ENCODE measurements at places on chromosomes 12 and 14. TPM values are rescaled to one million over a fixed set of nuclear protein-coding genes. Genes with fewer than 3 reads are reported as not detected.

The ARL6IP4 gene
- total RNA-seq, result 180 TPM

The TAS2R20 gene
- 1.5 TPM for total RNA-seq

The PYGL gene
- total RNA-seq, result 0.30 TPM

The ANO2 gene
- not detected for total RNA-seq

The CCDC198 gene
- total RNA-seq, result not detected

The GPR137C gene
- total RNA-seq, result 0.27 TPM

The MLXIP gene
- total RNA-seq, result 36.0 TPM

The TTC6 gene
- total RNA-seq, result not detected

The OR11H12 gene
- not detected for total RNA-seq

The CARMIL3 gene
- 2.1 TPM for total RNA-seq

The GPR68 gene
- total RNA-seq, result 4.6 TPM

The CCDC196 gene
- not detected for total RNA-seq

The ADAM20 gene
- 0.56 TPM for total RNA-seq

The WNT1 gene
- 0.27 TPM for total RNA-seq

The MOK gene
- total RNA-seq, result 4.4 TPM

The AICDA gene
- total RNA-seq, result not detected

The IL31 gene
- total RNA-seq, result 0.87 TPM

The KERA gene
- not detected for total RNA-seq

The DIO2 gene
- total RNA-seq, result not detected

The ADAM21 gene
- not detected for total RNA-seq

The PLEKHD1 gene
- total RNA-seq, result 0.12 TPM

The PIWIL1 gene
- not detected for total RNA-seq

The MYO1A gene
- 4.7 TPM for total RNA-seq

The DPPA3 gene
- not detected for total RNA-seq

The EMP1 gene
- 9.2 TPM for total RNA-seq

The SPIC gene
- not detected for total RNA-seq

The MYH6 gene
- total RNA-seq, result 0.60 TPM

Data from activated naive CD4-positive, alpha-beta T cell treated with anti-CD3 and anti-CD28 coated beads, Interleukin-2, amount 50 U/mL, for 72 hours (primary cell).